ENCODE measurements at places on chromosomes 2 and 18. TPM values are rescaled to one million over a fixed set of nuclear protein-coding genes. Genes with fewer than 3 reads are reported as not detected.

Gene RUFY4
- not detected for total RNA-seq

Gene PTPRM
- total RNA-seq, result 47.3 TPM

Gene HAT1
- total RNA-seq, result 45.9 TPM

Gene CHST9
- total RNA-seq, result 0.05 TPM

Gene RESP18
- total RNA-seq, result not detected

Gene PMAIP1
- 61.3 TPM for total RNA-seq

Gene APOB
- not detected for total RNA-seq

Gene NT5DC4
- total RNA-seq, result not detected

Gene CYRIA
- 0.53 TPM for total RNA-seq

Gene PHOSPHO2
- total RNA-seq, result 3.0 TPM

Gene RGPD4
- total RNA-seq, result not detected

Gene ELOA2
- total RNA-seq, result not detected

Gene MDH1B
- 0.93 TPM for total RNA-seq

Gene IL1F10
- not detected for total RNA-seq

Gene PIEZO2
- 3.7 TPM for total RNA-seq

All from A375 (cell line).